ENCODE measurements at places on chromosomes 2 and 18.

GRCh38 chr2:195687320-195688086, 30.5 kb downstream of the SLC39A10 start:
- no peak for DNase-seq

GRCh38 chr2:179850188-179850587, 11.2 kb downstream of the ZNF385B start:
- no peak for DNase-seq

- DNase-seq: no peak
Observed at GRCh38 chr2:25490217-25490616, 148.5 kb upstream of the DNMT3A start.

- DNase-seq: no peak
Observed at GRCh38 chr18:10476338-10476791, 21.9 kb downstream of the APCDD1 start.

GRCh38 chr2:124501575-124502152, 476.6 kb downstream of the CNTNAP5 start:
- no peak for DNase-seq

GRCh38 chr2:47221946-47222345, 66.8 kb upstream of the STPG4 start:
- no peak for DNase-seq

GRCh38 chr2:57720728-57721627, 325.6 kb upstream of the VRK2 start:
- DNase-seq: no peak

DNA sequence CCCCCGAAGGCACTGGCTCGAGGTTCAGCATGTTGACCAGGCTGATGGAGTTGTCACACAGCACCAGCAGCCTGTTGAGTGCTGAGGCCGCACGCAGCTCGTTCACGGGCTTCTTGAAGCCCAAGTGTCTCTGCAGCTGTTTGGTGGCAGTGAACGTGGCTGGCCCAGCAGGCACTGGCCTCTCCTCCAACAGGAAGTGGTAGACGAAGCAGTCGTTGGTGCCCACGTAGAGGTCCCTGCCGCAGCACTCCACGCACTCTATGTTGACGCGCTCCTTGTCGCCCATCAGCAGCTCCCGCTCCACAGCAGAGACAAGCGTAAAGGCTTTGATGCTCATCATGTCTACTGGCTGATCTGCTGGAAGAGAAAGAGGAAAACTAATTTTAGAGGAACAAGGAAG, 21.6 kb downstream of the TGFBRAP1 start:
- no peak for DNase-seq

DNA sequence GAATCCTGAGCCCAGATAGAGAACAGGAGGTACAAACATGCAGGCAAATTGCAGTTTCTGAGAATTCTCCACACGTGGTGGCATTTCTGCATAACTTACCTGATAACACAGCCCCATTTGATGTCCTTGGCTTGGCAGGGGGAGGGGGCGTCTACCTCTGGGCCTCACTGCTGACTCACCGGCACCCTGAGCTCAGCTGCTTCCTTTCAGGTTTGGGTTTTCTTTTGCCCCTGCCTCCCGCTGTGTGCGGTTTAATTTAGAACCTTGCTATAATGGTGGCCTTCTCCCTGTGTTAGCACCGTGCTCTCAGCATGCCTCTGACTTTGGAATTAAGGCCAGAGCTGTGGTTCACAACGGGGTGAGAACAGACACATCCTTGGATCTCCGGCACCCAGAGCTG, 4.4 kb downstream of the CTIF start:
- DNase-seq: no peak

DNA sequence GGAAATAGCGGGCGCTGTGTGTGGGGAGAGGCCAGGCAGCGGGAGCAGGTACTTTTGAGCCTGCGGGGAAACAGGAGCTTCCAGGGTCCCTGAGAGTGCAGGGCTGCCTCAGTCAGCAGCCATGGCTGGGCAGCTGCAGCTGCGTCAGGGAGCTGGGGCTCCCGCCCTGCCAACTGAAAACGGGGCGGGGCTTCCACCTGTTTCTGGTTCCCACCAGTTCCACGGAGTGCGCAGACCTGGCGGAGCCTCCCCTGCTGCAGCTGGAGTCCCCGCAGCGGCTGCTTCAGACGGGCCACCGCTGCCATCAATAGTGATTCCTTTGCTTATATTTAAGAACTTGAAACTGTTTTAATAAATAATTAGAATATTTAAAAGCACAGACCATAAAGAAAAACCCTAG, 30.6 kb upstream of the RPRM start:
- no peak for DNase-seq

GRCh38 chr2:11874861-11875260, 128.4 kb downstream of the LPIN1 start:
- DNase-seq: no peak

DNA sequence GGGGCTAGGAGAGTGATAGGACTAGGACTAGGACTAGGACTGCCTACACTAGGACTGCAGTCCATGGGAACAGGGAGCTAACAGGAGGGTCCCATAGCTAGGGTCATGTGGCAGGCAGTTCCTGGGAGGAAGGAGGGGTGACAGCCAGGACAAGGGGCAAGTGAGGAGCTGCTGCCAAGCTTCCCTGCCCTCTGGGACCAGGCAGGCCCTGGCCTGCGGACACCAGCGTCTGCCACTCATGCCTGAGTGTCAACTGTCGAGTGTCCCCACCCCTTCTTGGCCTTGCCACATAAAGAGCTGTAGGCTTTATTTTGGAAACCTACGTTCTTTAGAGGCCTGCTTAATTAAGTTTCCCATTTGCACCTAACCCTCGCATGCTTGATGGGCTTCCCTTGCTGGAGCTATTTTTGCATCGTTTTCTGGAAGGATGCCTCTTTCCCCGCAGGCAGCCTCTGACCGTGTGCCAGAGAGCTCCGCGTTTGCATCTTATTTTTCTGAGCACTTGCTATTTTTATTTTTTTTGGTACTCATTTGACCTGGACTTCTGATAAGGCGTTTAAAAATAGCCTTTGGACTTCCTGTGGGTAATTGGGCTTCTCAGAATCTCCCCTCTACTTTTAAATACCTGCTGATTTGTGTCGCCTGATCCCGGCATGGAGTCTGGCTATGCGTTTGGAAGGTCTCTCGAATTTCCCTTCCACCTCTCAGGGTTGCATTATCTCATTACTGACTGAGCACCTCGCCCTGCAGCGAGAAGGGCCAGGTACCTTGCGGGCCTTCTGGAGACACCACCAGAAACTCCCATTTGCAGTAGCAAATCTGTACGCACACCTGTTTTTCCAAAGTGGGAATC, 66.4 kb downstream of the SH3RF3 start:
- DNase-seq: no peak

- no peak for DNase-seq
Observed at GRCh38 chr18:37265382-37265781, 300.2 kb downstream of the CELF4 start.

GRCh38 chr18:61882296-61883004, 10.4 kb downstream of the RNF152 start:
- DNase-seq: no peak

DNA sequence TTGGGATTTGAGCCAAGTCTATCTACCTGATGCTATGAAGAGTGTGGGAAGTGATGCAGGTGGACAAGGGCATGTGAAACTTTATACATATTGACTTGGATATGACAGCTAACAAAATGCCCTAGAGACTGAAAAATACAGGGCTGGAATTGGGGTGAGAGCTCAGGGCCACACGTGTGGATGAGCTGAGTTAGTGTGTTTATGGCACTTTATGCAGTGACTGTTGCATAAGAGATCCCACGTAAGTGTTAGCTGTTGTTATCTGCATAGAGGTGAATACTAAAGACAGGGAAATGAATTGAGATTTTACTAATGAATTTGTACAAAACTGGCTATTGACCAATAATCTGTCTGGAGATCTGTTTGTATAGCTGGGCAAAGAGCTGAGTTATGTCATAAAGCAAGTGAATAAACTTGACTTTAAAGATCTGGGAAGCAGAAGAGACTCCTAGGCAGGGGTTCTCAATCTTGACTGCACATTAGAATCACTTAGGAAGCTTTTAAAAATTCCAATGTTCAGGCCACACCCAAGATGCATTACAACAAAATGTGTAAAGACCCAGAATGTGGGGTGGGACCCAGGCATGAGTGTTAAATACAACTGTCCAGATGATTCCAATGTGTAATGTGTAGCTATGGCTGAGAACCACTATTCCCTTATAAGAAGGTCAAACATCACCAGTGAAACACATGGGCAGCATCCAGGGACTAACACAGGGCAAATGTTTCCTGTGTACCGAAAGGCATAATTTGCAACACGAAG, 74.2 kb upstream of the STK17B start:
- no peak for DNase-seq

- DNase-seq: no peak
Observed at GRCh38 chr2:208783184-208783583, 376.6 kb downstream of the PTH2R start.

DNA sequence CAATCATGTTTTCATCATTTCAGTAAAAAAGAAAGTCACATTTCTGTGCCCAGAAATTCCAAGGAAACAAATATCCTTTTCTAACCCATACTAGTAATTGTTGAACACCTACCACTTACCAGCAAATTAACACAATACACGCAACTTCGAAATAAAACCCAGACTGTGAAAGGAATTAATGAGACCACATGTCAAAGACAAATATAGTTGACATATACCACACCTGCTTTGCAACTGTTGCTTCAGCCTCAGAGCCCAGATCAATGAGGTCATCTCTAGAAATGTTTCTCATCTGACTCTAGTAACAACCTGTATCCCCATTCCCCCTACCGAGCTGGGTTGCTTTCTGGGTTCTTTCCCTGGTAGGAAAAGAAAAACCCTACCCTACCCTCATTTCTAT, 52.6 kb downstream of the TRIP12 start:
- no peak for DNase-seq

GRCh38 chr2:143847257-143847656, 672.7 kb downstream of the ZEB2 start:
- no peak for DNase-seq

DNA sequence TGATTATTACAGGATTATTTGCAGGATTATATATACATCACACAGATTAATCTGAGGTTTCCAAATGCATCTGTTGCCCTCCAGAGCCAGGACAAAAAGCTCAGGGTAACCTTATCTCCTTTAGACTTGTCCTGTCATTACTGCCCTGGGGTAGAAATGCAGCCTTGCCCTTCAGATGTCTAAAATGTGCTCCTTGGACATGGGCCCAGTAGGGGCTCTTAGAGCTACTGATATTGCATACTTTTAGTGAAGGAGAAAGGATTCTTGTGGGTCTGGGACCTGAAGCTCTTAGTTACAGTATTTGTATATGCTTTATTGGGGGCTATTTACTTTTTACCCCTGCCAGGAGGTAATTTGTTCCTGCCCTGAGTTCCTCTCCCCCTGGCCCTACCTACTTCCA, 56.1 kb downstream of the PRKRA start:
- no peak for DNase-seq

GRCh38 chr2:216083464-216084281, 2.0 kb downstream of the TMEM169 start:
- no peak for DNase-seq

- DNase-seq: no peak
Observed at GRCh38 chr18:12336171-12336613, 28.2 kb downstream of the TUBB6 start.

GRCh38 chr2:6833300-6833604, 32.5 kb downstream of the CMPK2 start:
- no peak for DNase-seq

DNA sequence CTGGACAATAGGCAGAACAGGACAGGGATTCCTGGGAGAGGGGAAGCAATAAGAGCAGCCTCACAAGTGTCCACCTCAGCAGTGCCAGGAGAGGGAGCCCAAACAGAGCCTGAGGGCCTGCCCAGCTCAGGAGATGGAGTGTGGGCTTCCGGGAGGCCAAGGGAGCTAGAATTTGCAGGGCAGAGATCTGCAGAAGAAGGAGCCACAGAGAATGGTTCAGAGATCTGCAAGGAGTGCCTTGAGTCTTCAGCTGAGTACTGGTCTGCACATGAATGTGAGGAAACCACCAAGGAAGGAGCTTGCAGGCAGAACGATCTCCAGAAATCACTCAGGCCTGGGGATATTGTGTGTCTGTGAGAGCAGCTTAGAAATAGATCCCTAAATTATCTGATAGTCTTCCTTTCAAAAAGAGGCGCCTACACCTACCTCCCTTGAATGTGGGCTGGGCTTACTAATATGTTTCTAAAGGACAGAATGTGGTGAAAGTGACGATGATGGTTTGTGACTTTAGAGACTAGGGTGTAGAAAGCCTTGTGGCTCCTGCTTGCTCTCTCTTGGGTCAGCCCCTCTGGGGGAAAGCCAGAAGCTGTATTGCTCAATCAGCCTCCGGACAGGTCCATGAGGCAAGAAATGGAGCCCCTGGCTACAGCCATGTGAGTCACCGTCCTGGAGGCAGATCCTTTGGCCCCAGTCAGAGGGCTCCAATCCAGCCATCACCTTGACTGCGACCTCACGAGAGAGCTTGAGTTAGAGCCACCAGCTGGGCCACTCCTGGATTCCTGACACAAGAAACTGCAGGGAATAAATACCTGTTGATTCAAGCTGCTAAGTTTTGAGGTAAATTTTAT, 7.6 kb upstream of the LPIN1 start:
- no peak for DNase-seq

Data from stimulated activated CD8-positive, alpha-beta memory T cell treated with anti-CD3 and anti-CD28 coated beads, Interleukin-4, amount 100 ng/mL, for 1 hour (primary cell).